ENCODE measurements at places on chromosomes 2 and 18.

- DNase-seq: no peak
These were observed 84.2 kb upstream of the NCK2 start for GRCh38 chr2:105660489-105660888.

GRCh38 chr2:232432598-232433184 lies 23.3 kb upstream of the ALPI start:
- no peak for DNase-seq

GRCh38 chr2:56202381-56203121 lies 18.8 kb downstream of the CCDC85A start:
- DNase-seq: no peak

GRCh38 chr18:55953326-55953725 lies 365.3 kb upstream of the TCF4 start:
- no peak for DNase-seq

- no peak for DNase-seq
These were observed 276.1 kb upstream of the SIX2 start for GRCh38 chr2:45285311-45285710.

GRCh38 chr2:161975062-161975812 lies 98.8 kb downstream of the DPP4 start:
- DNase-seq: no peak

- no peak for DNase-seq
These were observed 34.5 kb downstream of the BCL2 start for GRCh38 chr18:63284827-63285733.

DNA sequence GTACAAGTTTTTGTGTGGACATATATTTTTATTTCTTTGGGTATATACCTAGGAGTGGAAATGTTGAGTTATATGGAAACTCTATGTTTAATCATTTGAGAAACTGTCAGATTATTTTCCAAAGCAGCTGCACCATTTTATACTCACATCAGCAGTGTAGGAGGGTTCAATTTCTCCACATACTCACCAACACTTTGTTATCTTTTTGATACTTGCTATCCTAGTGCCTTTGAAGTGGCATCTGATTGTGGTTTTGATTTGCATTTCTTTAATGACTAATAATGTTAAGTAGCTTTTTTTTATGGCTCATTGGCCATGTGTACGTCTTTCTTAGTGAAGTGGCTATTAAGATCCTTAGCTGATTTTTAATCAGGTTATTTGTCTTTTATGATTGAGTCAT lies 64.7 kb upstream of the SLC8A1 start:
- no peak for DNase-seq

DNA sequence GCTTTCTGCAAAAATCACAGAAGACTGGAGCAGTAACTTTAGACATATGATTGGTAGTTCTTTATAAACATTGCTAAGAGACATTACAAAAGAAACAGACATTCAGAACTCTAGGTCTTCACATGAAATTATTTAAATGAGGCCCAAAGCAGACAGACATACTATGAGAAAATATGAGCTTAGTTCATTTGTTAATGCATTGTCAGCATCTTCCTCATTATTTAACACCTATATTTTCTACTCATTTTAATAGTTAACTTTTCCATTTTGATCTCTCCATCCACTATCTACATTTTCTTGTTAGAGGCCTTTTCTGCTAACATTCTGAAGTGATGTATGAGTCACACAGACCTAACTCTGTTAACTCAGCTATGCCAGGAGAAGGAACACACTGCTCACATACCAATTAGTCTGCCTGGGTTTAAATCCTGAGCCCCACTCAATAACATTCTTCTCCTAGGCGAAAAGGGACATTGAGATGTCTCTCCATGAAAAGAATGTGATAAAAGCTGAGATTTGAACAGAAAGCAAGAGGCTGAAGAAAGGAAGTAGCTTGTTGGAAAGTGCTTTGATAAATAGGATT lies 400.3 kb upstream of the PKDCC start:
- DNase-seq: no peak

GRCh38 chr2:235848055-235848454 lies 320.1 kb downstream of the GBX2 start:
- DNase-seq: no peak

DNA sequence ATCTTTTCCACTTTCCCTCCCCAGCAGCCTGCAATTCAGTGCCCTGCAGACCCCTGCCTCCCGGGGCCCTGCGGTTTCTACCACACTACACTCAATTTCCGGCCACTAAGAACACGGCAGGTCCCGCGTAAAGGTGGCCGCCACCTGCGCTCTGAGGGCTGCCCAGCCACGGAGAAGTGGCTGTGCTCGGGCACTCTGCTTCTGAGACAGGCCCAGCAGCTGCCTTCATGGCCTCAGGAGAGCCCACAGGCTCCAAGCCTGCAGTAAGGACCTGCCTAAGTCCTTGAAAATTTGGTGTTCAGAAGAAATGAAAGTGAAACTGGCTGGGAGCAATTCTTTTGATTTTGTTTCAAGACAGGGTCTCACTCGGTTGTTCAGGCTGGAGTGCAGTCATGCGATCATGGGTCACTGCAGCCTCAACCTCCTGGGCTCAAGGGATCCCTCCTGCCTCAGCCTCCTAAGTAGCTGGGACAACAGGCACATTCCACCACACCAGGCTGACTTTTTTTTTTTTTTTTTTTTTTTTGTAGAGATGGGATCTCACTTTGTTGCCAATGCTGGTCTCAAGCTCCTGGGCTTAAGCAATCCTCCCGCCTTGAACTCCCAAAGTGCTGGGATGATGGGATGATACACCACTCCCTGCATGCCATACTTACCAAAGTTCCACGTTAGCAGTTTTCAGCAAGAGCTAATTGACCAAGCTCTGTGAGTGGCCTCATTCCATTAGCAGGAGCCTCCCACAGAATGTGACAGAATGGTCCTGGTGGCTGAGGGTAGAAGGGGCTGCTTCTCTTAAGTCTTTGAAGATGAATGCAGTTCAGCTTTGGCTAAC lies 14.6 kb upstream of the ALPP start:
- DNase-seq: peak; percentile 8

DNA sequence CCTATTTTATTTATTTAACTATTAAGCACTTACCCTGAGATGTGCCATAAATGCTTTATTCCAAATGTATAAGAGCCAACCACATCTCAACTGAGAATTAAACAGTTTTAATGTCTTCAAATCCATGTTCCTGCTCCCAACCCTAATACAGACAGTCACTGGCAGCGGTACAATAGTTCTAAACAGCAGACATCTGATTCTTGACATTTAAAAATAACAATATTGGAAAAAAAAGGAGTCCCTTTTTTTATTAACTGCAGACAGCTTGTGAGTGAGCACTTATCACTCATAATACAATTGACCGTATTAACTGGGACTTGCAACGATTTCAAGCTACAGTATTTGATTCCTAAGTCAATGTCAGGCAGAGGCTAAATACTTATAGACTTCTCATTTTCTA lies 424.6 kb downstream of the TGIF1 start:
- DNase-seq: no peak

DNA sequence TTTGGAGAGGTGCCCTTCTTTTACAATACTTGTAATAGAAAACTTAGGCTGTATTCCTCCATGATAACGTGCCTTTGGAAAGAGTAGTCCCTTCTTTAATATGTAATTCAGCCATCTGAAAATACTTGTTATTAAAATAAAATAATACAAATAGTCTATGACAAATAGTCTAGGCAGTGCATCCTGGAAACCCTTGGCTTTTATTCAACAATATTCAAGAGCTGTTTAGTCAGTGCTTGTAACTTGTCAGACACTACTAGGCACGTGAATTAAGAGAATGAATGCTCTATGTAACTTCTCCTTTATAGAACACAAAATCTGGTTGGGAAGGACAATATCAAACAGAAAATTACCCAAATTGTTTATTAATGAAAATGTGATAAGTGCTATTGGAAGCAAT lies 388.2 kb downstream of the MTX2 start:
- DNase-seq: no peak

- DNase-seq: no peak
These were observed 40.3 kb upstream of the PKDCC start for GRCh38 chr2:42007551-42007950.

DNA sequence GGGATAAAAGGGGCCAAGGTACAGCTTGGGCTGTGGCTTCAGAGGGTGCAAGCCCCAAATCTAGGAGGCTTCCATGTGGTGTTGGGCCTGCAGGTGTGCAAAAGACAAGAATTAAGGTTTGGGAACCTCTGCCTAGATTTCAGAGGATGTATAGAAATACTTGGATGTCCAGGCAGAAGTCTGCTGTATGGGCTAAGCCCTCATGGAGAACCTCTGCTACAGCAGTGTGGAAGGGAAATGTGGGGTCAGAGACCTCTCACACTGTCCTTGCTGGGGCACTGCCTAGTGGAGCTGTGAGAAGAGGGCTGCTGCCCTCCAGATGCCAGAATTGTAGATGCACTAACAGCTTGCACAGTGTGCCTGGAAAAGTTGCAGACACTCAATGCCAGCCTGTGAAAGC lies 880.6 kb upstream of the ID2 start:
- DNase-seq: no peak

DNA sequence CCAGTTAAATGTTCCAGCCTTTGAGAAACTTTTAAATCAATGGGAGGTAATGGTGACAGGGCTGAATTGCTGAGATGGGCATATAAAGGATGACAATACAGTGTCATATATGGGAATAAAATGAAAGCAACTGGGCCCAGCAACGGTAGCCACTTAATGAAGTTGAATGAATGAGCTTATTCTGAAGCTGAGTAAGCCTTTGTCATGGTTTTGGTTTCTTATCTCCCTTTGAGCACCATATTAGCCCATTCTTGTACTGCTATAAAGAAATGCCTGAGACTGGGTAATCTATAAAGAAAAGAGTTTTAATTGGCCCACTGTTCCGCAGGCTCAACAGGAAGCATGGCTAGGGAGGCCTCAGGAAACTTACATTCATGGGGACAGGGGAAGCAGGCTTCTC lies 3.5 kb upstream of the THUMPD2 start:
- DNase-seq: no peak
